COLO829 (cell line): ENCODE measurements at places on chromosomes 6 and 20.

DNA sequence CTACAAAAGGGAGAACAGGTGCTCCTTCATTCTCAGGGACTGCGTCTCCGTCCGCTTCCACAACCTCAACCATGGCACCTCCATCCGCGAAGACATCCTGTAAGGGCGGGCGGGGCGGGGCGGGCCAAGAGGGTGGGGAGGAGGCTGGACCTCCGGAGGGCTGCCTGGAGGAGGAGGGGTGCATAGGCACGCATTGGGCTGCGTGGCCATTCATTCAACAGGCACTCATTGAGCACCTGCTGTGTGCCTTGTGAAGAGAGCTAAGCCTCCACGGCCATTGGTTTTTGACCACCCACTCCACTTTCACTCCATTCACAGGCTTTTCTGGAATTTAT, 435 bp downstream of the ZSWIM3 start:
- peak; percentile 51 for DNase-seq

- no peak for DNase-seq
These were observed 379.9 kb downstream of the C6orf118 start for GRCh38 chr6:164929408-164929977.

DNA sequence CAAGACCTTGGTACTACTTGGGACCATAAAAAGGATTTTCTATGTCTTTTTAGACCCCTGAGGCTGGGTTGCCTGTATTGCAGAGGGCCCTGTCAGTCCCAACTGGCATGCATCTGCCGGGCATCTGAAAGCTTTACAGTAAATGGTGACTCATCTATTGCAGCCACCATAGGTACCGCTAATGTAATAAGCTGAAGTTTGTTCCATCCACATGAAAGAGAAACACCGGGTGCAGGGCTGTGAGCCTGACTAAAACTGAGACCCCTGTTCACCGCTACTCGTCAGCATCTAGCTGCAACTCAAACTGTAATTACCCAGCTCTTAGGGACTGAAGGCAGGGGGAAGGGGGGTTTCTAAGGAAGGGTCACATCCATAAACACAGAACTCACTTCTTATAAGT, 49.5 kb downstream of the TRERF1 start:
- no peak for DNase-seq

GRCh38 chr6:51261691-51262090, 443.0 kb downstream of the TFAP2B start:
- DNase-seq, result no peak

GRCh38 chr6:41719436-41720261, 15.8 kb downstream of the TFEB start:
- DNase-seq, result no peak

GRCh38 chr6:105907301-105907700, 178.8 kb upstream of the PRDM1 start:
- no peak for DNase-seq
